ENCODE measurements at places on chromosomes 1 and 21.

DNA sequence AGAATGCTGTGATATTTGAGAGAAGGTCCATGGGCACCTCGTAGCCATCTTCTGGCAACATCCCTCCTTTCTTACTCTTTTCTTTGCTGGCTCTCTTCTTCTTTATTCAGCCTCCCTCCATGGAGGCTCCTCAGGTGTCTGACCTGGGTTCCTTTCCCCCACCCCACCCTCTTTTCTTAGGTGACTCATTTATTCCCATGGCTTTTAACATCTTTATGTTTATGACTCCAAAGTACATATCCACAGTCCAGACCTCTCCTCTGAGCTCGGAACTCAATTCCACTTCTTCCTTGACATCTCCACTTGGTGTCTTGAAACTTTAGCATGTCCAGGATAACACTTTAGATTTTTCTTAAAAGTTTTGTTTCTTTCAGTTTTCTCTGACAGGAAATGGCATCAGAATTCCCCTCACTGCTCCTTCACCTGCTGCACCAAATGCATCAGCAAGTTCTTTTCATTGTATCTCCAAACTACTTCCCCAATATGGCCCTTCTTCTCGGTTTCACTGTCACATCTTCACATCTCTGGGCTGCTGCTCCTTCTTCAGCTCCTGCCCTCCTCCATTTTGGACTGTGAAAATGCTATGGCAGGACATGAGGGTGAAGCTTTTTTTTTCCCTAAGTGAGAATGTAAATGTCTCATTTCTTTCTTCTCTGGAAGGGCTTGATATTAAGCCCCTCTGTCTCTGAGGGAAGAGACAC, 95.9 kb downstream of the GIPC2 start:
- DNase-seq = no peak

DNA sequence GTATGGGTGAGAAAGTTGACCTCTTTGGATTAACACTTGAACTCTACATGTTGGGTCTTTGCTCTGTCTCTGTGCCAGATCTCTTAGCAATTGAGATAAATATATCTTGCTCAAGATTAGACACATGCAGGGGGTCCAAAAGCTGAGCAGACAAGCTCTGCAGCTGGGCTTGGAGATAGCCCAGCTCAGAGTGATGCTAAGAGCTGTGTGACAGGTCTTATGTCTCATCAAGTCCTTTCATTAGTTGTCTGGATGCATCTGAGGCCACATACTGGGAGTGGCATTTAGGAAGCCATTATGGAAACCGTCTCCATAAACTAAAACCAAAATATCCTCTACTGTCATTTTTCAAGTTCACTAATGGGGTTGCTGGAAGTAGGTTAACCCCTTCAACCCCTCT, 289.4 kb upstream of the DUSP10 start:
- no peak for DNase-seq

- DNase-seq = no peak
These were observed 11.0 kb upstream of the C1QA start for GRCh38 chr1:22625262-22625925.

DNA sequence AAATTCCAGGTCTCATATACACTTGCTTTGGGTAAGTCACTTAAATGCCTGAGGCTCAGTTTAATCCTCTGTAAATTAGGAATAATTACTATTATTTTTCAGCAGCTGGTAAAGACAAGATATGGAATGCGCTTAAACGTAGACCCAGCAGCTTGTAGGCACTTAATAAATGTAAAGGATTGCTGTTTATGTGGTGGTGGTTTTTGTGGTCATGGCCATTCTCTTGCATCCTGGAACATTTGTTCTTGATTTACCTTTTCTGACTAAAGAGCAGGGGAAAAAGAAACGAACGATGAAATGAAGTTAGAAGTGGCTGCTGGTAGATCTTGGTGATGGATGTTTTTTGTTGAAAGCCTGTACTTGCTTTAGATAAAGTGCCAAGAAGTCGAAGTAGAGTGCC, 195.0 kb upstream of the FOXD3 start:
- DNase-seq = peak; percentile 25

DNA sequence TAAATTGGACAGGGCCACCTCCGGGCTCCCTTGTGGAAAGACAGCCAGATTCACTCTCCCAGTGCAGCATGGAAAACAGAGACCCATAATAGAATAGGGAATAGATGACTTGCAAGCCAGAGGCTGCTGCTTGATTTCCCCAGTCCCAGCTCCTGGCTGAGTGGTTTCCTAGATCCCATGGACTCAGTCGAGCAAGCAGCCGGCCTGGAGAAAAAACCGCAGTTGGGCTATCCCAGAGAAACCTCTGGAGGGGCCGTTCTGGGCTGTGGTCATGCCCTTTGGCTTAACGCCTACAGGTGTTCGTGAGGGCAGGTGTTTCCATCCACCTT, 61.7 kb downstream of the ELK4 start:
- DNase-seq = no peak

DNA sequence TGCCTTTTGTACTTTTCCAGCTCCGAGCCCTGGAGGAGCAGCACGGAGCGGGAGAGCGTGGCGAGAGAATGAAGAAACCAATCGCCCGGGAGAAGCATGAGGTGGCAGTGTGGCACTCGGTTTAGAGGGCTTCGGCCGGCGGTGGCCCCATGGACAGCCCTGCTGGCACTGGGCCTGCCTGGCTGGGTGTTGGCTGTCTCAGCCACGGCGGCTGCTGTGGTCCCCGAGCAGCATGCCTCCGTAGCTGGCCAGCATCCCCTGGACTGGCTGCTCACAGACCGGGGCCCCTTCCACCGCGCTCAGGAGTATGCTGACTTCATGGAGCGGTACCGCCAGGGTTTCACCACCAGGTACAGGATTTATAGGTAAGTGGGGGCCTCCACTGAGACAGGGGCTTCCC, 59.0 kb downstream of the BRINP2 start:
- no peak for DNase-seq

- DNase-seq = peak; percentile 50
These were observed 919 bp downstream of the CTSS start for GRCh38 chr1:150764617-150765101.

- no peak for DNase-seq
These were observed 406.7 kb downstream of the RPS6KC1 start for GRCh38 chr1:213457733-213458132.

DNA sequence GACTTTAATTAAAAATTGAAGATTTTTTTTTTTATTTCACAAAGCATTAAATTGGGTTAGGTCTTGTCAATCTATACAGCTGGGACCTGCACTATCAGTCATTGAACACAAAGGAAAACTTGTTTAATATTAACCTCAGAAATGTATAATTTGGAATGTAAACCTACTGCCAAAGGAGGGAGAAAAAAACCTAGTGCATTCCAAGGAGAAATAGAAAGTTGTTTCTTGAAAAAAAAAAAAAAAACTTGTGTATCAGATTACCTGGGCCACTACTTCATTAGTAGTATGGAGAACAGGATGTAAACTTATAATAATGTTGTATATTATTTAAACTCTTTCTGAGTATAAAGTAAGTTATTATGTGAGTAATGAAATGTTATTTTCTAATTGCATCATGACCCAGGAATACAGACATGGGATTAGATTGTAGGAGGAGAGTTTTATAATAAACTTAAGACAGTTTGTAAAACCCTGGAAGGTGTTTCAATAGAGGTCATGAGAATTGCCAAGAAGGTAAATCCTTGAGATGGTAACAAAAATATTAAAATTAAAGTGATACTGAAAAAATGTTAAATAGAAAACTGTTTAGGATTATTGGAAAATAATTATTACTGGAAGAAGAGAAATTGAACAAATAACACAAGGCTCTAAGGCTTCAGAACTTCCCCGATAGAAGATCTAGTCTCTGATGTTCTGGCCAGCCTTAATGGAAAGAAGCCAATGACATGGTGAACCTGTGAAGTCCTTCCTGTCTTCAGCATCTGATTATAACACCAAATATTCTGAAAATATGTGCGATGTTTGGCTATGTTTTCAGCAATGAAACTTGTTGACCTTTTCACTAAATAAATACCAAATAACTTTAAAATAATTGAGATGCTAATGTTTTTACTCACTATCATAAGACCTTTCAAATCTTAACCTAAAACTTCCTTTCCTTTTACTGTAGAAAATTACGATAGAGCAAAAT, 412.8 kb upstream of the LYPLAL1 start:
- no peak for DNase-seq

GRCh38 chr1:59151860-59152259, 145.0 kb upstream of the FGGY start:
- DNase-seq = no peak

DNA sequence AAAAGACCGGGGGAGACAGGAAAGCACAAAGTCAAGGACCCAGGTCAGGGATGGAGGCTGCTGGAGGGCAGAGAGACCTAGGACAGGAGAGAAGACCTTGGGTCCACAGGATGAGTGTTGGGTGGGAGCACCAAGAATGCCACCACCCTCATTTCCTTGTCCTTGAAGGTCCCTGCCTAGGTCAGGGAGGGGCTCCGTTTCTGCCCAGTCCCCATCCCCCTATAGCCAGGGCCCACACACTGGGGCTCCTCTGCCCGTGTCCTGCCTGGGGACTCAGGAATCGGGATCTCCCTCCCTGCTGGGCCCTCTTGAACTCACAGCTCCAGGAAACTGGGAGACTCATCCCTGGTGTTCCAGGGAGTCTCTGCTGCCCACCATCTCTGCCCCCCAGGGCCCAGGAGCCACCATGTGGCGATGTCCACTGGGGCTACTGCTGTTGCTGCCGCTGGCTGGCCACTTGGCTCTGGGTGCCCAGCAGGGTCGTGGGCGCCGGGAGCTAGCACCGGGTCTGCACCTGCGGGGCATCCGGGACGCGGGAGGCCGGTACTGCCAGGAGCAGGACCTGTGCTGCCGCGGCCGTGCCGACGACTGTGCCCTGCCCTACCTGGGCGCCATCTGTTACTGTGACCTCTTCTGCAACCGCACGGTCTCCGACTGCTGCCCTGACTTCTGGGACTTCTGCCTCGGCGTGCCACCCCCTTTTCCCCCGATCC, 584 bp downstream of the TINAGL1 start:
- DNase-seq = no peak

DNA sequence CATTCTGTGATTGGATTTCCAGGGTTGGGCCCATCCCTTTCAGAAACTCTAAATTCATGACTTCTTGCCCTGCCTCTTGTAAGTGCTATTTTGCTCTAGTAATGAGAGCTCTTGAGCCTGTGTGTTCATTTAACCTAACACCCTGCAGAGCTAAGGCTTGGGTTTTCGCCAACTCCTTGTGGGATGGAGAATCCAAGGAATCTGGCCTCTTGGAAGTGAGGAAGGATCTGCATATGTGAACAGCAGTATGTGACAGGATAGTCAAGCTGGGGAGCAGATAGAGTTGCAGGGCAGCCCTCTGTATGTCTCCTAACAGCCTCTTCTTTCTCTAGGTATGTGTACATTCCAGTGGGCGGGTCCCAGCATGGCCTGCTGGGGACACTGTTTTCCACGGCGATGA, 258.9 kb downstream of the HHAT start:
- DNase-seq = no peak

GRCh38 chr1:54699936-54700525, 15.6 kb upstream of the TTC4 start:
- DNase-seq = no peak

DNA sequence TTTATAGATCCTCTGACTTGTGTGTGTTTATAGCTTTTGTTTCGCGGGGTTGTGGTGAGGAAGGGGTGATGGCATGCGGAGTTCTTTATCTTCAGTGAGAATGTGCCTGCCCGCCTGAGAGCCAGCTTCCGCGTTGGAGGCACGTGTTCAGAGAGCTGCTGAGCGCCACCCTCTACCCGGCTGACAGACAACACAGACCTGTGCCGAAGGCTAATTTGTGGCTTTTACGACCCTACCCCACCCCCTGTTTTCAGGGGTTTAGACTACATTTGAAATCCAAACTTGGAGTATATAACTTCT, 14.4 kb upstream of the CD101 start:
- no peak for DNase-seq

DNA sequence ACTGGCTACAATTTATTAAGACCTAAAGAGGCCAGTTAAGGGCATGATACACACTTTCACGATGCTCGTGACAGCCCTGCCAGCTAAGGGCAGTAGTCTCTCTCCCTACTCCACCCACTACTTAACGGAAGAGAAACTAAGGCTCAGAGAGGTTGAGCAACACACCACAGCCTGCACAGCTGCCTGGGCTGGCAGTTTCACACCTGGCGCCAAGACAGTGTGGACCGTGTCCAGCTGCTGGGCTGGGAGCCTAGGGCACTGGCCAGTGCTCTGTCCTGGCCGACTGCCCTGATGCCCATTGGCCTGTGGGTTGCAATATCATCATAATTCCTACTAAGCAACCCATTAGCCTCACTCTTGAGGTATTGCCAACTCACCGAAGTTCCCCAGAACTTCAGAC, 27.6 kb downstream of the TENT5C start:
- DNase-seq = no peak

DNA sequence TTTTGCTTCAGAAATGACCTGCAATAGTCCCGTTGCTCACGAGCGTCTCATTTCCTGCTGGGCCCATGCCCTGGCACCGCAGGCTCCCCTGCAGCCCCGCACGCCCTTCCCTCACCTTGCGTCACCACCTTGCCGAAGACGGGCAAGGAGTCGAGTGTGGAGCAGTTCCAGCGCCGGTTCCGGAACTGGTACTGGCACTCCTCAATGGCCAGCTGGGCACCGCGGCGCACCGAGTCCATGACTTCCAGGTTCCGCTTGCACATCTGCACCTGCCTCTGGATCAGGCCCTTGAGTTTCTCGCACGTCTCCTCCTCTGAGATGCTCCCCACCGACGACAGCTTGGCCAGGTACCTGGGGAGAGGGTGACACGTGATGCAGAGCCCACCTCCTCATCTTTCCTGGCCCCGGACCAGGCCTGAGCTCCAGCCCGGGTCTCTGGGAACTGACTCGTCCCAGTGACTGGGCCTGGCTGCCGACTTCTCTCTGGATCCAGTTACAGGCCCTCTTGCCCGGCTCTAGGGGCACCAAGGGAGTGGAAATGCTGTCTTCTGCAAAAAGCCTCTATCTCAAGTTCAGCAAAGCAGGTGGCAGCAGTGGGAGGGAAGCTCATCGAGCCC, 13.3 kb downstream of the WNT4 start:
- no peak for DNase-seq

GRCh38 chr1:65247419-65248359, 61.7 kb upstream of the DNAJC6 start:
- peak; percentile 67 for DNase-seq

DNA sequence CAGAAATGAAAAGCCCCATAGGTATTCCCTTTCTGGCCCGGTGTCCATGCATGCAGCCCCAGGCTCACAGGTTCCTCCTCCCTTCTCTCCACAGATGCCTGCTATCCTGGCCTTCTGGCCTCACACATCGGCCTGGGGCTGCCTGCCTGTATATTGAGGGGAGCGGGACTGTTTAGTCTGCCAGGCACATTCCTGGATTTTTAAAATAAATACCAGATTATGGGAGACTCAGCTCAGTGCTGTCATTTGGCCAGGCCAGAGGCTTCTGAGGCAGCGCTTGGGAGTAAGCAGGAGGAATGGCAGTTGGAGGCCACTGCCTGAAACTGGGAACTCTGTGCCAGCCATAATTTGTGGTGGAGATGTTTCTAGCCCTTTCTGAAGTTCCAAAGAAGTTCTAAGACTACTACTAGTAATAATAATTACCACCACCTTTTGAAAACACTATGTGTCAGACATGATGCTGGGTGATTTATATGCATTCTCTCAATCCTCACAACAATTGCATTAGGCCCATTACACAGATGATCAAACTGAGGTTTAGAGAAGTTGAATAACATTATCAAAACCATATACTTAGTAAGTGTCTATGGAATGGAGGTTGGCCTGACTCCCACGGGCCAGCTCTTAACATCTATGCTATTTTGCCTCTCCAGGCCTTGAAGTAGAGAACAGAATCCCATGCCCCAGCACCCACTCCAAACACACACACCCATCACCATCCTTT, 107.6 kb downstream of the PLXNA2 start:
- no peak for DNase-seq
